ENCODE measurements at places on chromosomes 5 and 9. TPM values are rescaled to one million over a fixed set of nuclear protein-coding genes. Genes with fewer than 3 reads are reported as not detected.

DBH gene
- not detected for total RNA-seq

F2RL1 gene
- 16.8 TPM for total RNA-seq

RAB14 gene
- 115 TPM for total RNA-seq

KIAA1958 gene
- 12.2 TPM for total RNA-seq

OBP2B gene
- total RNA-seq: not detected

PRRC2B gene
- total RNA-seq: 215 TPM

CCL27 gene
- total RNA-seq: 0.68 TPM
